ENCODE measurements at places on chromosomes 16 and 17.

DNA sequence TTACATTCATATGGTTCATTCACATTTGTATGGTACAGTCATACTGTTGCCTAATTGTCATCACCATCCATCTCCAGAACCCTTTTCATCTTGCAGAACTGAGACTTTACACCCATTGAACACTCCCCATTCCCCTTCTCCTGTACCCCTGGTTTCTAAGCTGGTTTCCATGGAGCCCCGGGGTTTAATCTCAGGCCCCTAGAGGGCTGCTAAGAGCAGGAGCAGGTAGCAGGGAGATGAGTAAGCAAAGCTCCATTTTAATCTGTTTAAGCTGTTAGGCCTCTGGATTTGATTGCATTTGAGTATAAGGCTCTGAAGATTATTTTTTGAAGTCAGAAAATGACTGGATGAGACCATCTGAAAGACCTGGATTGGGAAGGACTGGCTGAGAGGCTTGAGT lies 68.5 kb upstream of the RPL38 start:
- DNase-seq = no peak

DNA sequence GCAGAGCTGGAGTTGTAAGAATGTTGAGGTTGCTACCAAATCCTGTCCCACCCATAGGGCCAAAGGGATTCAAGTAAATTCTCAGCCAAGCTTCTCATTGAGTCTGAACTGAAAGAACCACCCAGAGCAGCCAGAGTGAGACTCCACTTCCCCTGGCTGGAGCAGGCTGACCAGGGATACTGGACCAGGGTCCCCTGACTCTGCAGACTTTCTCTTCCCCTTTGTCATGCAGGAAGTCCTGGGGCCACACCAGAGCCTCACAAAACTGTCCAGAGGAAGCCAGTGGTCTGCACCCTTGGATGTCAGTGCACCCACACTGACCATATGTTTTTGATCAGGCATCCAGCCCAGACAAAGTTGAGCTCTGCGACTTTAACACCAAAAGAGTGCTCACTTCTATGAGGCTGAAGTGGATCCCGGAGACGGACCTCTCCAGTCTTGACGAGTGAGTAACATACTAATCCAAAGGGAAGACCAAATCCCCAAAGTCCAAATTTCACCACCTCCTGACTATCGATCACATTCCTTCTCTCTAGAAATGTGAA lies 4.1 kb downstream of the NXN start:
- DNase-seq = no peak

- no peak for DNase-seq
These were observed 680.6 kb upstream of the C16orf82 start for GRCh38 chr16:26386096-26386495.

- DNase-seq = no peak
These were observed 79.8 kb downstream of the ARHGAP23 start for GRCh38 chr17:38507921-38508569.

- no peak for DNase-seq
These were observed 42.2 kb downstream of the RPTOR start for GRCh38 chr17:80586846-80587228.

DNA sequence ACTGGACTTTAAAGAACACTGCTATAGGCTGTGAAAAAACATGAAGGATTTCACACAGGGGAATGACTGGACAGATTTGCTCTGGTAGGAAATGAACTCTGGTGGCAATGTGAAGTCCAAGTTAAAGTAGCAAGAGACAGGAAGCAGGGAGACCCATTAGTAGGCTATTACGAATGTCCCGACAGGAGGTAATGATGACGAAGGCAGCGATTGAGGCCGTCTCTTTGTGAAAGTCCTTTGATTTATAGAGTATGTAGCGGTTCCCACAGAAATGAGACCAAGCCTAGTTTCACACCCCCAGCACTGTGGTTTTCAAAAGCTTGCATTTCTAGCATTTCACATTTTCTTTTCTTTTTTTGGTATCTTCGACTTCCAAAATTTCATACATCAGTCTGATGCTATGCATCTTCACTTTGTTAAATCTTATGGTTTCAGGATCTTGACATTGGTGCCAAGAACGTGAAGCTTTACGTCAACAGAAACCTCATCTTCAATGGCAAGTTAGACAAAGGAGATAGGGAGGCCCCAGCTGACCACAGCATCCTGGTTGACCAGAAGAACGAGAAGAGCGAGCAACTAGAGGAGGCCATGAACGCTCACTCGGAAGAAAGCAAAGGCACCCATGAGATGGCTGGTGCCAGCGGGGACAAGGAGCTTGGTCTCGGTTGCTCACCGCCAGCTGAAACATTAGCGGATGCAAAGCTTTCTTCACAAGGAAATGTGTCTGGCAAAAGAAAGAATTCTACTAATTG lies 189.8 kb downstream of the KATNIP start:
- no peak for DNase-seq

DNA sequence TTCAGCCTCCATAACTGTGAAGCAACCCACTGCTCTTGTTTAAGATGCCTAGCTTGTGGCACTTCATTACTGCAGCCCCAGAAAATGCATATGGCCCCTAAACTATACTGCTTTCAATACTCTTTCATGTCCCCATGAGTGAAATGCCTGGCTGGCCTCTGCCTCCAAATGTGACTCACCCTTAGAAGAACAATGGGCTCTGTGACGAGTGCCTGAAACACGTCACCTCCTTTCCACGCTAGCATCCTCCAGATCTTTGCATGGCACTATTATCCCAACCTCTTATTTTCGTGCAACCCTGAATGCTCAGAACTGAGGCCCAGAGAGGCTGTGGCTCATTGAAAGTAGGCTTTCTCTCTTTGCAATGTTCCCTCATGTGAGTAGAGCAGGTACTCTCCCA lies 233.1 kb downstream of the CBLN1 start:
- no peak for DNase-seq

DNA sequence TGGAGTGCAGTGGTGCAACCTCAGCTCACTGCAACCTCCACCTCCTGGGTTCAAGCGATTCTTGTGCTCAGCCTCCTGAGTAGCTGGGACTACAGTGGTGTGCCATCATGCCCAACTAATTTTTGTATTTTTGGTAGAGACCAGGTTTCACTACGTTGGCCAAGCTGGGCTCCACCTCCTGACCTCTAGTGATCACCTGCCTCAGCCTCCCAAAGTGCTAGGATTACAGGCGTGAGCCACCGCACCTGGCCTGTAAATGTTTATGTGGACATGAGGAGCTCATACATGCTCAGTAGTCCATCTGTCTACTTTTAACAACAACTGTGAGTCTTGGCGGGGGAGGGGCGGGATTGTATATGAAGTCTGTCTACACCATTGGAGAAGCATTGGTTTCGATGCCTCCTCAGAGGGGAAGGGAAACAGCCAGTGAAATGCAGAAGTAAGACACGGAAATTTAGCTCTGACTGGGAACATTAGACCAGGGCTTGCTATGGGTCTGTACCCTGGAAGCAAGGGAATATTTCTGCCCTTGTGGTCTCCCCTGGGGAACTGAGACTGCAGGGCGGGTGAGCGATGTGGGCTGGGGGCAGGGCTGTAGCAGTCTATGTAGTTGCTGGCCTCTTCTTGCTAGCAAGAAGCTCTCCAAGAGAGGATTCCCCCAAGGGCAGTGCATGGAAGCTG lies 9.3 kb downstream of the NUBP1 start:
- no peak for DNase-seq

- DNase-seq = no peak
These were observed 90.0 kb downstream of the WSCD1 start for GRCh38 chr17:6160232-6160555.

GRCh38 chr17:2194889-2195335 lies 108.7 kb downstream of the SMG6 start:
- DNase-seq = no peak

DNA sequence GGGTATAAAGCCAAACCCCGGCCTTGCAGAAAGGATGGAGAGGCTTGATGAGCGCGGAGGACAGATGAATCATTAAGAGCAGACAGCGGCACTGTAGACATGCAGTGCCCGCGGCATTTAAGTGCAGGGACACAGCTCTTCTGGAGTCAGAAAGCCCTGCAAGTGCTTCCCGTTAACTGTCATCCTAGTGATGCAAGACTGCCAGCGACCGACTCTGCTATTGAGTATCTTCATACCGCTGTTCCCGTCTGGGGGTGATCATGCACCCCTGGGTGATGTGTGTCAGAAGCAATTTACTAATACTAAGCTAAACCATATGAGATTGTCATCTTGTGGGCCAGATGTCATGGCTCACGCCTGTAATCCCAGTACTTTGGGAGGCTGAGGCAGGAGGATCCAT lies 101.0 kb downstream of the ABCC6 start:
- no peak for DNase-seq

- no peak for DNase-seq
These were observed 40.3 kb downstream of the AP2B1 start for GRCh38 chr17:35627417-35627816.

- DNase-seq = no peak
These were observed 209.9 kb downstream of the PRKCB start for GRCh38 chr16:24045641-24046040.

DNA sequence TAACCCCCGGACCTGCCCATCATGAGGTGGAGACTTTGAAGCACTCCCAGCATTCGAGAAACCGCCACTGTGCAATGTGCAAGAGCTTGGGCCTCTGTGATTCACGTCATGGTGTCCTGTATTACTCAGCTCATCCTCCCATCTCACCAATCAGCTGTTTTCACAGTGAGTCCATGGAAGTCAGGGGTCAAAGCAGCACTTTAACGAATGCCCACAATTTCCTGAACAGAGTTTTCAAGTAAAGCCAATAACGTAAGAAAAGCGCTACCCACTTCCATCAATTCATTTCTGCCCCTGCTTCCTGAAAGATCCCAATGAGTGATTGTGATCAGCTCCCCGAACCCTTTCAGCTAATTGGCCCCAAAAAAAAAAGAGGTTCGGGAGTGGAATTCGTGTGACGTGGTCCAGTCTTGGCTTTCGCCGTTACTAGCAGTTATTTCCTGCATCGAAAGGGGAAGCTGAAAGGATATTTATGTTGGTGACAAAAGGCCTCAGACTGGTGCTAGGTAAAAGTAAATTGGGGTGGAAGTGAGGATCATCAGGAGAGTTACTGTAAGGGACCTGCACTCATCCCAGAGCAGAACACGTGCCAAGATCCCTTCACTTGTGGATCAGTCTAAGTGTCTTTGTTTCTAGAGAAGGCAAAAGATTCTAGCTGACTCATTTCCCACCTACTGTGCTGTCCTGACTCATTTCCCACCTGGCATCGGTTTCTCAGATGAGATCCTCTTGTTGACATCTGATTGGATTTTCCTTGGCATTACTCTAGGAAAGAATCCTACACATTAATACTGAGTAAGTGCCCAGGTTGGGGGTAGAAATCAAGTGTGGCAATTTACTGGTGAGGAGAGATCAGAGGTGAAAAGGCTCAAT lies 136.7 kb upstream of the NUDT7 start:
- DNase-seq = no peak

- peak; percentile 52 for DNase-seq
These were observed 5.2 kb upstream of the GRIN2C start for GRCh38 chr17:74864866-74865395.

DNA sequence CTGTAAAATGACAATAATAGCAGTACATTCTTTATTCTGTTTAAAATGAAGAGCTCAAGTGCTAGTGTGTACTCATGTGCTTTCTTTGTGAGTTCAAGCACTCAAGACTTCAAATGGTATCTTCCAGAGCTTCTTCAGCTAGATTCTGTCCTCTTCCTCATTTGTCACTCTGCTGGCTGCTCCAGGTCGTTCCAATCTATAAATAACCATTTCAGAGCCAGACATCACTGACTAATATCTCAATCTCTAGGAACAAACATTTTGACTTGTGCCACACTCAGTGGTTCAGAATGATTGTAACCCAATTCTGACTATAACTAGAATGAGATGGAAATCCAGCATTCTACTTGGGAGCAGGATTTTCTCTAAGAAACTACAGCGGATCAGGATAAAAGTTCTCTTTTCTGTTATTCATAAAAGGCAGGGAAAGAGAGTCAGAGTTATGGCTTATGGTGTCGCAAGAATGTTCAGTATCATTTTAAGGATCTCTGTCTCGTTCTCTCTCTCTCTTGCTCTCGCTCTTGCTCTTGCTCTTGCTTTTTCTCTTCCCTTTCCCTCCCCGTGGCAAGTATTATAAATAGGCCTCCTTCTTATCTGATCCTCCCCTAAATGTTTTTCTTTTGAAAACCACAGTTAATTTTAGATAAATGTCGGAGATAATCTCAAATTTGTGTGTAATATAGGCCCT lies 116.3 kb upstream of the MAF start:
- no peak for DNase-seq

DNA sequence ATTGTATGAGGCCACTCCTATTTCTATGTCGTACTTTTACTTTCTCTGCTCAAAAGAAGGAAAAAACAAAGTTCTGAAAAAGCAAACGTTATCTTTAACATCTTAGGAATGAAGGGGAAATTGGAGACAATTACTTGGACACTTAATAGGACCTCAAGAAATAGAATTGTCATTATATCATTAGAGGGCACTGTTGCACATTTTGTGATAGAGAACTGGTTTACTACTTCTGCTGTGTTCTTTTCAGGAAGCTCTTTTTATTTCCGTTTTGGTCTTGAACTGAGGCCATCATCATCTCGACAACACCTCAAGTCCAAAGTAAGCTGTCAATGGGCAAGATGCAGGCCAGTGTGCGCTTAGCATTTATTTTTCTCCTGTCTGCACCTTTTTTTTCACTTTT lies 14.6 kb downstream of the COG4 start:
- DNase-seq = no peak

GRCh38 chr17:65659512-65659911 lies 98.1 kb upstream of the AXIN2 start:
- no peak for DNase-seq

DNA sequence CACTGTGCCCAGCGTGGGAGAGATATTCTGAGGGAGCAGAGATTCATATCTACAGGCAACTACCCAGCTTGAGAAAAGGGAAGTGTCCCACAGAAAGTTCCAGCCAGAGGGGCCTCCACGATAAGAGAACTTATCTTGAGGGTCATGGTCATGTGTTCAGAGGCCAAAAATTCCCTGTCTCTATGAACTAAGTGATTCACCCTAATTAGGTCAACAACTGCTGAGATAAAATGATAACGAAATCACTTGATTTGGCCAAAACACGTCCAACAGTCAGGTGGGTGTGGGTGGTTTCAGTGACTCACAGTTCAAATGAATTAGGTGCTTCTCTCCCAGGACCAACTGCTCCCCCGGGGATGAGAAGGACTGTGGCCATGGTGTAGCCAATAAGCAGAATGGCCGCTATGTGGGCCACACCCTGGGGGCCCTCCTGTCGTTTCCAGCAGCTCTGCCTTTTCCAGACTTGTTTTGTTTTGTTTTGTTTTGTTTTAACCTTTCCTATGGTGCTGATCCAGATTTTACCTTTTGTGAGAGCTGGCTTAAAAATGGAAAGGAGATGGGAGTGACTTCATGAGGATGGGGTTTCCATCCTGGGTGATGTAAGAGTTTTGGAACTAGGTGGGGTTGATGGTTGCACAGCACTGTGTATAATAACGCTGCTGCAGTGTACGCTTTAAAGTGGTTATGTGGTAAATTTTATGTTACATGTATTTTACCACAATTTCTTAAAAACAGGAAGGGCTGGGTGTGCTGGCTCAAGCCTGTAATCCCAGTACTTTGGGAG lies 8.7 kb downstream of the DNAI2 start:
- DNase-seq = peak; percentile 66

Data from stimulated activated CD8-positive, alpha-beta memory T cell treated with anti-CD3 and anti-CD28 coated beads, Interleukin-15, amount 100 ng/mL, for 48 hours (primary cell).